ENCODE measurements at places on chromosomes 2 and 18. TPM values are rescaled to one million over a fixed set of nuclear protein-coding genes. Genes with fewer than 3 reads are reported as not detected.

- no peak for DNase-seq
Measured at GRCh38 chr2:135600915-135601314, 69.6 kb downstream of the R3HDM1 start.

The OR6B2 gene
- not detected for total RNA-seq

The TANC1 gene
- 56.9 TPM for total RNA-seq

The L3MBTL4 gene
- total RNA-seq, result 4.6 TPM

DNA sequence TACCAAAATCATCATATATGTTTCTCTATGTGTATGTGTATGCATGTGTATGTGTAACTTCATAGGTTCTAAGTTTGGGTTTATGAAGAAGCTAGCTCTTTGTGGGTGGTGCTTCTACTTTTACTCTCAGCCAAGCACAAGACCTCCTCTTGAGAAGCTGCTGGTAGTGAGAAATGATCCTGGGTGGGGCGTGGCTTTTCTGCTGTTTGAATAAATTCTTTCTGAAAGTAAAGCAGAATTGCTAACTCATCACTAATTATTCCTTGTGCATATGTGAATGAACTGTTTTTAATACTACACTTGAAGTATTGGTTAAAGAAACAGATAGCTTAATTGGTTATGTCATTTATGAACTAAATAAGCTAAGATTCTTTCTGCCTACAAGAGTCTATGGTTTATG, 7.6 kb upstream of the GAREM1 start:
- DNase-seq, result no peak

DNA sequence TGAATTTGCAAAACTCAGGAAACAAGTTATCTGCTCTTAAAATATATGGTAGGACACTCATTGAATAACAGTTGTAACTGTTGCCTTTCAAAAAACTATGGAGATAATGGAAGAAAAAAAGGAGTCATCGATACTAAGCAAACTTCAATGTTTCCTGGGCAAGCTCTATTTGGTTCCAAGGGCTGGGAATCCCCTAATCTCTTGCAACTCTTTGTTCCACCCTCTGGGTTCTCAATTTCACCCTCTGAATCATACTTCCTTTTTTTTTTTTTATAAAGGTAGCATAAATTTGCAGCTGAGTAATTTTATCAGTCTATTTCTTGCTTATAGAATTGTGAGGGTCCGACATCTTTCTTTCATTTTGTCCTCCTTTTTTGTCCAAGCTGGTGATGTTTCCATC, 36.7 kb downstream of the SLC9A4 start:
- no peak for DNase-seq

GRCh38 chr2:44470151-44470550, 108.4 kb downstream of the CAMKMT start:
- DNase-seq, result no peak

DNA sequence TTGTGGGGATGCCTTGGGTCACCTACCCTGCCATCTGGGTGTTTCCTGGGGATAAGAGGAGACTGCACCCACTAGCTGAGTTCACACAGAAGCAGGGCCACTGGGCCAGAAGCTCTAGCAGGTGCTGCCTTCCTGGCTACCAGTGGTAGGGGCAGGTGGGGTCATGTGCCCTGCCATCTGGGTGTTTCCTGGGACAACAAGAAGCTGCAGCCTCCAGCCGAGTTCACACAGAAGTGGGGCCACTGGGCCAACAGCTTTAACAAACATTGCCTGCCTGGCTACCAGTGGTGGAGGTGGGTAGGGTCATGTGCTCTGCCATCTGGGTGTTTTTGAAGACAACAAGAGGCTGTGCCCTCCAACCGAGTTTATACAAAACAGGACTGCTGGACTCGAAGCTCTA, 282.2 kb upstream of the SYT4 start:
- no peak for DNase-seq

DNA sequence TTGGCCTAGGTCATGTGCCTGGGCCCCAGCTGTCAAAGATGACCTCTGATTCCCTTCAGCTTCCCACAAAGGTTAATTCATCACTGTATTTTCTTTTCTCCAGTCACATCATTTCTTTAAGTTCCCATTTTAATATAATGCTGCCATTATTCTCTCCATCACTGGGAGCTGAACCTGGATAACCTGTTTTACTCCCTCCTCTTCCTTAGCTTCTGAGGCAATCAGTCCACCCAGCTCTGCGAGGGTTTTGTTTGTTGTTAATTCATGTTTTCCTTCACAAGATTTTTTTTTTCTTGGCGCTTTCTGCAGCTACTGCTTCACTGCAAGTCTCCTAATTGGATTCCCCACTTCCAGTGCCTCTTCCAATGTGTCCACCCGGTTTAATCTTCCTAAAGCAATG, 5.1 kb upstream of the EML4 start:
- no peak for DNase-seq

DNA sequence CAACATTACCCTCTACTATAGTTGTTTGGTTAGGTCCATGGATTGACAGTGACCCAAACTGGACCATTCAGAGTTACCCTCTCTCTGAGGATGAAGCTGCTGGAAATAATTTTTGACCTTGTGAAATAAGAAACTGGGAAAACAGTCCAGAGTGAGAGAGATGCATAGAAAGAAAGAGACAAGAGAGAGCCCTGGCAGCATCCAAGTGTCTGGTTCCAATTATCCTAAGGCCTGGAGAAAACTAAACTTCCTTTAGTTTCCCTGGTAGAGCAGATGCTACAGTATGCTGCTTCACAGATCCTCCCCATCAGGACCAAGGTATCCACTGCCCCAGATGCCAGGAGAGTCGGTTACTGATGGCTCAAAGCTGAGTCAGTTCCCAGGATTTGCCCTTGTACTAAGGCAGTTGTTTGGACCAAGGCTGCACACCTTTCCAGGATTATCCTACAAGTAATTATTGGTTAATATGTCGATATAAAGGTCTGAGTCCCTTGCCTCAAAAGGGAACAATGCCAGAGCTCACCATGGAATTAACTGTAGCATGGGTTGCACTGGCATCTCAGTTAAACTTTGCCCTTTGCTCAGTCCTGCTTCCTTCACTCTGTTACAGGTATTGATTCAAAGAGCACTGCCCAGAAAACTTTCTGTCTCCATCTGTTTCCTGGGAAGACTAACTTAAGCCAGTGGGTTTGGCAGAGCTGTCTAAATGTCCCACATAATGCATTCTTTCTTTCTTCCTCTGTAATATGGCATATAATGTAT, 14.6 kb upstream of the CHN1 start:
- DNase-seq, result no peak

- DNase-seq, result no peak
Measured at GRCh38 chr2:48572816-48573215, 42.9 kb downstream of the STON1 start.

The HOXD8 gene
- 2.8 TPM for total RNA-seq

DNA sequence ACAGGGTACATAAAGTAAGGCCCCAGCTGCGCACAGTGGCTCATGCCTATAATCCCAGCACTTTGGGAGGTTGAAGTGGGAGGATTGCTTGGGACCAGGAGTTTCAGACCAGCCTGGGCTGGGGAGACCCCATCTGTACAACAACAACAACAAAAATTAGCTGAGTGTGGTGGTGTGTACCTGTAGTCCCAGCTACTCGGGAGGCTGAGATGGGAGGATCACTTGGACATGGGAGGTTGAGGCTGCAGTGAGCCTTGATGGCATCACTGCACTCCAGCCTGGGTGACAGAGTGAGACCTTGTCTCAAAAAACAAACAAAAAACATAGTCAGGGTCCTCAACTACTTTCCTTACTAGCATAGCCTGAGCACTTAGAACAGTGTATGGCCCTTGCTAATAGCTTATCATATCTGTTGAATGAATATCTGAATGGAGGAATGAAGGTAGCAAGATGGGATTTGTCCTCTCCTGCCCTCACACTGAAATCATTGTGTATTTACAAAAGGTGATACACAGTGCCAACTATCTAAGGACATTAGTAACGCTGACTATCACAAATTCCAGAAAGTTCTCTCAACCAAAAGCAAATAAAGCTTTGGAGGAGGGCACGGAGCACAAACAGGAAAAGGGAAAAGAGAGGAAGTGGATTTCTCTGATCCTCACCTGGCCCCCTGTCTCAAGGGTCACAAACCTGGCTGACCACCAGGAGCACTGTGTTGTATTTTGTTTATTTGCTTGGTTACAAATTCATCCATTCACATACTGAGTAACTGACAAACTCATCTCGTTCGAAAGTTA, 38.1 kb downstream of the L3MBTL4 start:
- no peak for DNase-seq

The SAG gene
- total RNA-seq, result 0.43 TPM

DNA sequence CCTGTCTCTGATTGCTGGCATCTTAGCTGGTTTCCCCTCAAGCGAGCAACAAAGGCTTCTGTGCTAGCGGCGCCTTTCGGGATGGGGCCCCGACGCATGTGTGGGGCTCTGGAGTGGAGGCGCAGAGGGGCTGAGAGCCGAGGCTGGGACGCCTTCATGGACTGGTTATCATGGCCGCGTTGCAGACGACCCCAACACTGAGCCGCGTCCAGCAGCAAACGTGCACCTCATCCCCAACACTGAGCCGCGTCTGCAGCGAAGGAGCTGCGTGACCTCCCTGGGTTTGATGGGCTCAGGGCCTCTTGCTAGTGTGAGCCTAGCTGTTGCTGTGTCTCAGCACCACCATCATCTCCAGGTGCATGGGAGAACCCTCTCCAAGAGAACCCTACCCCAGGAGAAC, 123.7 kb upstream of the CTDP1 start:
- DNase-seq, result no peak

DNA sequence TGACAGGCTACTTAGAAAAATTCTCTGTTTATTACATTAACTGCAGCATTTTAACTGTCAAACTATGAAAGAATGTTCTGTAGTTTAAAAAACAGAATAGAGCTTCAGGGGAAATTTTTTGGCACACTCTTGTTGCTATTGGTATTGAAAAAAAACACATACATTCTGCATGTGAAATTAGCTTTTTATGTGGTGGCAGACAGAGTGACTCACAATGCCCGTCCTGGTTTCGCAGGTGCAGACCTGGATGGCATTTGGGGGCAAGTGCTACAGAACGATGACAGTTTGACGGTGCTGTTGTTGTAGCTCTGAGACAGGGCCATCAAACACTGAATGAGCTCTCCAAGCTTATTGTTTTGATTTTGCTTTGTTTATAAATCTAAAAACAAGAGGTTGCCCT, 105.0 kb upstream of the MAP3K20 start:
- DNase-seq, result no peak
